ENCODE measurements at places on chromosomes 3 and 15.

GRCh38 chr3:79361748-79362378, 405.9 kb downstream of the ROBO1 start:
- peak; percentile 0 for DNase-seq

DNA sequence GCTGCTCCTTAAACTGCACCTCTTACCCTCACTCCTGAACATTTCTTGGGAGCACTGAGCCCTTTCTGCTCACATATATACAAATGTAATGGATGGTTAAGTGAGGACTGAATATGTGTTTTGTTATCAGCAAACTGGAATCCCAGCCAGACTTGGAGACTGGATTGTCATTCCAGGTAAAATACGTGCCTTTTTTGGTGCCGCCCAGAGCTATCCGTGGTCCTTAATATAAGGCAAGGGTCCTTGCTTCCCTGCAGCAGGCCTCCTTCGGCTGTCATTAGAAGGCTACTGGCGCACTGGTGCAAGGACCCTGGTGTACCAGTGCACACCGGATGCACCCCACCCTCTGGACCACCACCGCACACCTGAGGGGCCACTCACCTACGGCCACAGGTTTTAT, 1.1 kb upstream of the GABRB3 start:
- no peak for DNase-seq

DNA sequence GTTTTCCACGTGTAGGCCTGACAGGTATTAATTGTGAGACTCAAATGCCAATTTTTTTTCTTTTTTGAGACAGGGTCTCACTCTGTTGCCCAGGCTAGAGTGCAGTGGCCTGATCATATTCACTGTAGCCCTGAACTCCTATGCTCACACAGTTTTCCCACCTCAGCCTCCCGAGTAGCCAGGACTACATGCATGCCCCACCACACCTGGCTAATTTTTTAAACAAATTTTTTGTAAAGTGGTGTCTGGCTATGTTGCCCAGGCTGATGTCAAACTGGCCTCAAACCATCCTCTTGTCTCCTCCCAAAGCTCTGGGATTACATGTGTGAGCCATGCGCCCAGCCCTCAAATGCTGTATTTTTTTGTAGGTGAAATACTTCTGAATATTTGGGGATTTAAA, 14.0 kb downstream of the SLC25A36 start:
- DNase-seq: no peak

- DNase-seq: no peak
Measured at GRCh38 chr3:63779227-63779626, 39.9 kb upstream of the C3orf49 start.

- no peak for DNase-seq
Measured at GRCh38 chr3:169573148-169573547, 90.4 kb downstream of the MECOM start.

GRCh38 chr3:196596355-196596754, 27.9 kb downstream of the FBXO45 start:
- no peak for DNase-seq

DNA sequence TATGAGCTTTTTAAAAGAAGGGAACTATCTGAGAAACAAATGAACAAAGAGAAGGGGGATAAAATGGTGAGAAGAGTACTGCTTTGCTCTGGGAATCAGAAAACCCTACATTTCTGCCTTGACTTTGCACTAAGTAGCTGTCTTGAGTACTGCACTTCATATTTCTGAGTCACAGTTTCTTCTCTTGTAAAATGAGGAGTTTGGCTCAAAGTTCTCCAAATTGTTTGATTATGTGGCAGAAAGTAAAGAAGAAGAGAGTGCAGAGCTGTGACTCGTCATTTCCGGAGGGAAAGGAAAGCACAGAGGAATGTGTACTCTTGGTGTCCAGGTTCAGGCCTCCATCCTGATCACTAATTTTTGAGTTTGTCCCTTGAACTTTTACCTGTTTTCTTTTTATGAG, 54.7 kb downstream of the TP63 start:
- no peak for DNase-seq

Measured in NCI-H2029 treated with DMSO at 0.1 percent for 48 hours (cell line).